ENCODE measurements at places on chromosomes 3 and 15.

GRCh38 chr3:154842536-154842935 is 237.6 kb upstream of the MME start:
- DNase-seq: no peak

- no peak for DNase-seq
These were observed 27.8 kb downstream of the ACSBG1 start for GRCh38 chr15:78206326-78207109.

GRCh38 chr15:77183066-77183465 is 112.2 kb upstream of the TSPAN3 start:
- DNase-seq: no peak

GRCh38 chr3:134650431-134651346 is at the start of gene KY:
TSS of gene KY (minus strand) at chr3:134651022. CDS start at chr3:134650960, 62 bp downstream.
- DNase-seq: no peak

GRCh38 chr3:13513913-13514517 is 33.9 kb downstream of the HDAC11 start:
- no peak for DNase-seq
